ENCODE measurements at places on chromosomes 3 and 15.

DNA sequence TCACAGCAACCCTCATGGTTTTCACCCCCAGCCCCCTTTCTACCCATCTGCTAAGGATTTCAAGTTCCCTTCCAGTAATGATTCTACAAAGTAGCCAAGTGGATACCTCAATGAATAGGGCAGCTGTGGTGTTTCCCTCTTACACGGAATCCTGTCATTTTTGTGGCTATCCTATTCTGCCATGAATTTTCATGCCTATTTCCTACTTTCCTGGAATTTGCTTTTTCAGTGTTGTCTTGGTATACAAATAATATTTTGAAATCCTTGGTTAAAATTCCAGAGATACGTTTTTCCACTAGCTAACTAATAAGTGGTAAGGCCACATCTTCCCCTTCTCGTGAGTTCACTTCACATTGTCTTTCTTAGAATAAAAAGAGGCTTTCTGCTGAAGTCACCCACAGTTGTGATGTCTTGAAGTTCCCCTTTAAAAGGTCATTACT lies 7.5 kb downstream of the ADPRH start:
- no peak for DNase-seq

GRCh38 chr3:134317106-134317947 lies 56.9 kb downstream of the AMOTL2 start:
- no peak for DNase-seq

DNA sequence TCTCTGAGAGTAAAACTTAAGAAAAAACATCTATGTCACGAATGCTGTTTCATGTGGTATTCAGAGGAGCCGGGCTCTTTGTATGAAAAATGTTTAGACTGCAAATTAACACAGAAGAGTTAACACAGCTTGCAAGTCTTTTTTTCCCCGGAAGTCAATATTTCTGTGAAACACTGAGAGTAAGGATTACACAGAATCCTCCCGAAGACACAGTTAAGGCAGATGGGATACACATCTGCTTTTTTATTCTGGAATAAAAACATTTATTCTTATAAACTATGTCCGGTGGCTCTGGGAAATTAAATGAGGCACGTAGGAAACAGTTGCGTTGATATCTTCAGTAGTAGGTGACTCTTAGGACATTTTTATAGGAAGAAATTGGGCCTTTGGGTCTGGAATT lies 180.6 kb downstream of the PTPRG start:
- no peak for DNase-seq

DNA sequence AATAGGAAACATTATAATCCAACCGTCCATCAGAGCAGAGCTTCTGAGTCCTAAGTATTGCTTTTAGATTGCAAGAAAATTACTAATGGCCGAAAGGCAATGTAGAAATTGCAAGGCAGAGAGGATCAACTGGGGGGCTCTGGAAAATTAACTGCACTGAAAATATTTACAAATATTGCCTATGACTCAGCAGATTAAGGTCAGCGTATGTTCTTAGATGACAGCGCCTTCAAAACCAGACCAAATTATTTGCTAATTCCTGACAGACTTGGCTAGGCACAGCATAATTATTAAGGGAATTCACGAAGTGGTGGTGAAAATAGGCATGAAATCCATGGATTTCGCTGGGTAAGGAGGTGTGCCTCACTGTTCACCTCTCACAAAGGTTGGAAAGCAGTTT lies 947.7 kb downstream of the TUSC7 start:
- no peak for DNase-seq

DNA sequence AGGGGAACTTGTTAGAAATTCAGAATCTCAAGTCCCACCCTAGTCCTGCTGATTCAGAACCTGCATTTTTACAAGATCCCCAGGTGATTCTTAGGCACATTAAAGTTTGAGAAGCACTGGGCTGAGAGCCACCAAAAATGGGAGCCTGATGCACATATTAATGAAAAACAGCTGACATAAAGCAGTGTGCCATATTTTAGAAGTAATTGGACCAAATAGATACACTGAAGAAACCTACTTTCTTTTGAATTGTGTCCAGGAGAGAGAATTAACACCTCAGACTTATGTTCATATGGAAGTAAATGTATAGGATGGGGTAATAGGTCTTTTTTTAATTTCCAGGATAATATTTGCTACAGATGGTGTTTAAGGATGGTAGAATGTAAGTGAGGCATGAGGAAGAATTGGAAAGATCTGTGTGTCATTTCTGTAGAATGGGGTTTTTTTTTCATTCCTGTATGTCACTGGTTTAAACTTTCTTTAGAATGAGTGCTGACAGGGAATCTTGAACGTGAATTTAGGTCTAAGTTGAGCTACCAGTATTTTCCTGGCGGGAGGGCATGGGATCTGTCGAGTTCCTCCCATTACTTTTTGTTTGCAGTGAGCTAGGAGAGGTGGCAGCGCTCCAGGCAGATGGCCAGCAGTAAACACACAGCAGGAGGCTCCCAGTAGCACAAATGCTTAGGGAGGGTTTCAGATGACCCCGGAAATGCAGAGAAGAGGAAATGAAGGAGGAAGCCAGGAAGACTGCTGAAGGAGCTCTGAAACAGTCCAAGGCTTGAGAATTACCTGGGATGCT lies 185.6 kb downstream of the PLCL2 start:
- no peak for DNase-seq

- no peak for DNase-seq
Observed at GRCh38 chr15:56322444-56322843, 42.8 kb upstream of the TEX9 start.

DNA sequence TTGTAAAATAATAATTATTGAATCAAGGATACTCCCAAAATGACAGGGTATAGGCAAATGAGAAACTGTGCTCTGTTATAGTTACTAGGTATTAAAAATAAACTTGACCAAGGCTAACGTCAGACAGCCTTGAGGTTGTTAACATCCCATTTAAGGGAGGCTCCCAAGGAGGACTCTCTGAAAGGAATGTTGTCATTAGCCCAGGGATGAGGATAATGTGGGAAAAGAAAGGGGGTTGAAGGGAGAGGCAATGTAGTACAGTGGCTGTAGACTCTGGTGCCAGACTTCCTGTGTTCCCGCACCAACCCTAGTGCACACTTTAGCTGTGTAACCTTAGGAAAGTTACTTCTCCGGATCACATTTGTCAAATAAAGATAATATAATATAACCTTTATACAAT lies 47.0 kb upstream of the RARB start:
- no peak for DNase-seq

DNA sequence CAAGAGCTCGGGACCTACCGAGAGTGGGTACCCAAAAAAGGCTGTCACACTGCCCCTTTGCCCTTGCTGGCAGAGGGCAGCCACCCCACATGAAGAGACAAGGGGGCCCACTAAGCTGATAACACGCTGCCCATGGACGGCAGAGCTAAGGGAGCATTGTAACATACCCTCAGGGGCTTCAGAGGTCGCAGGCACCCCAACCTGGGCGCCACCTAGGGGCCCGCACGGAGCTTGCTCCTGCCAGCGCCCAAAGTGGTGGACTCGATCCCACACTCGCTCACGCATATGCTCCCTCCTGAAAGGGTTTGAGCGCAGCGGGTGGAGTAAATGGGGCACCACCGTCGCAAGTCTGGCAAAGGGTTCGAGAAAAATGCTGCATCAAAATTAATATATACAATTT lies 975.4 kb downstream of the ZPLD1 start:
- no peak for DNase-seq

GRCh38 chr3:125207949-125208568 lies 4.5 kb downstream of the SLC12A8 start:
- no peak for DNase-seq

DNA sequence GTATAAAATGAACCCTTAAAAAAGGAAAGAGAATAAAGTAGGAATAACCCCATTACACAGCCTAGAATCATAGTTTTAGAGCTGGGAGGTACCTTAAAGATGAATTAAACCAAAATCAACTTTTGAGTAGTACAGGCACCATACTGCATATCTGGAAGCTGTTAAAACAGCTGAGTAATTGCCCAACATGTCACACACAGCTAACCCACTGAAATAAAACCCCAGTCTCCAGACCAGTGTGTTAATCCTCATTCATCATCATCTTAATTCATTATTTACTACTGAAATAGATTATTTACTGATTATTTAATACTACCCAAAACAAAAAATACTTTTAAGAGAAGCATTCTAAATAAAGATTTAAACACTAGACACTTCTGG lies 52.8 kb downstream of the GPR160 start:
- no peak for DNase-seq

GRCh38 chr3:197595470-197596185 lies 39.9 kb upstream of the BDH1 start:
- no peak for DNase-seq

DNA sequence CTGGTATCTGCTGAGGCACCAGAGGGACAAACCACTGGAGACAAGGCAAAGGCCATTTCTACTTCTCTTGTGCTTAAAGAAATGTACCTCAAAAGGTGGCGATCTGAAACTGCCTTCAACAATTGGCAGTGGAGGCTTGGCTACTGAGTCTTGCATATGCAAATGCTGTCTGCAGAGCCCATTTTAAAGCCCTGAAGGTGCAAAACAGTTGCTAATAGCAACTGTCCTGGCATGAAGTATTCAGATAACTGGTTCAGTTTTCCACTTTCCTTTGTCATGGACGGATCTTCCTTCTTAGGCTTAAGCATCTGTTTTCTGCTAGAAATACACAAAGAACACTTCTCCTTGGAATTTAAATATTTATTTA lies 71.4 kb upstream of the PSMD6 start:
- DNase-seq, result no peak

GRCh38 chr3:41518626-41519025 lies 319.3 kb downstream of the CTNNB1 start:
- no peak for DNase-seq

DNA sequence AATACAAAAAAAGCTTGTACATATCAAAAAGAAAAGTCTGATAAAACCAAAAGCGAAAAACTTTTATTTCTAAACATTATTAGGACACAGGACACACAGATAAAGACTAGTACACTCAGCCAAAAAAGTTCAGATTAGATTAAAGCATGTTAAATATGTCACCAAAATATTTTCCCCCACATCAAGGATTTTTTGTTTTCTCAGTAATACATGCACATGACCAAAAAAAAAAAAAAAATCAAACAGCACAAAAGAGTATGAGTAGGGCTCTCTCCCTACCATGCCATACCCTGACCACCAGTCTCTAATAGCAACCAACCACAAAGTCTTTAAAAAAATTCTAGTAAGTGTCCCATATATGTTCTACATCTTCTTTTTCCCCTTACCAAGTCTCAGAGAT lies 77.4 kb downstream of the LRRFIP2 start:
- no peak for DNase-seq

DNA sequence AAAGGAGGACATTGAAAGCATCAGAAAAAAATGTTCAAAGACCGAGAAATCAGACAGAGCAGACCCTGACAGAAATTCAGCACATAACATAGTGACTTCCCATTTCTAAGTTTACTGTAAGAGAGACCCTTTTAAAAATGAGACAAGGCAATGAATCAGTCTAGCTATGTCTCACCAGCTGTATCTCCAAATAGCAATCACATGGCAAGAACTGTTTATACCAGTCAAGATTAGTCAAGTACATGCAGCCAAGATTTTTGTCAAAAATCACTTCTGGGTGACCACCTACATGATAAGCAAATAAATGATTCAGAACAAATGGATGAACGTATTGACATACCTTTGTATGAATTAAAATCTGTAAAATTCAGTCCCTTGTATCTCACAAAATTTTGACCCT lies 138.0 kb downstream of the DTWD1 start:
- DNase-seq, result no peak

DNA sequence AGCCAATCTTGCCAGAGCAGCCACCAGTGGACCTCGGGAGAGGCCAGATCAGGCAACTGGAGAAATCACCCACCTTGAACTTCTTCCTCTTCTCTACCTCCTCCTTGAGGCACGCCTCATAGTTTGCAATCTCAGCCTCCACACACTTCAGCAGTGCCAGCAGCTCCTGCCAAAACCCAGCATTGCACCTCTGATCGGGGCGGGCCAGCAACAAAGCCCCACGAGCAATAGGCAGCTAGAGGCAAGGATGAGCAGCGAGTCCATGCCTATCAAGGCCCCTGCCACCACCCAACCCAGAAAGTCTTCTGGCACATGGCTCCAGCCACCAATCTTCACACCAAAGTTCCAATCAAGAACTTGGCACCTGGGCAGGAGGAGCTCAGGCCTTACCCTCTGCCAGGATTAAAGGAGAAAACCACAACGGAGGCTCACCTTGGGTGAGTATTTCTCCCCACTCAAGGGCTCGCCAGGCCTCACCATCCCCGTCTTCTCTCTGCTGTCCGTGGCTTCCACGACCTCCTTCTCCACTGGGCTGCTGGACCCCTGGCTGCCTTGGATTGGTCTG lies 42.1 kb downstream of the SEMA3G start:
- no peak for DNase-seq

DNA sequence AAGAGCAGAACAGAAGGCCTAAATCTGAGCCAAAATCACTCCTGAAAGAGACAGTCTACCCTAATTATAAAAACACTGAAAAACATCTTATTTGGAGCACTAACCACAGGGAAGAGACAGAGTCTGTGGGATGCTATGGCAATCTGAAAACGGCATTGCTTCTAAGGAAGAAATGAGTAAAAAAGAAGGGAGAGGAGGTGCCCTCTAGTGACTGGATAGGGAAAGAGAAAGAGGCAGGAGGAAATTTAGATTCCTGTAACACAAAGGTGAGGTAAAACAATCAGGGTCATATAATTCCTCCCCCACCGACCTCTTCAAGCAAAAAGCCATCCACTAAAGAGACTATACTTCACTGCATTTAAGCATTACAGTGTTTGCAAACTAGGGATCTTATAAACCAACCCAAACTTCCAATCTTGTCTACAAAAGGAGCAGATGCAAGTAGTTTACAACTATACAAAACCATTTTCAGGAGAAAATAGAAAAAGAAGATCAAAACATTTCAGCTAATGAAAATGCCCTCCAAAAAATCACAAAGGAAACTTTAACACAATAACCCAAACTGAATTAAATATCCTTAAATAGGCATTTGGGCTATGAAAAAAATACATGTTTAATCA lies 32.6 kb downstream of the HACD2 start:
- no peak for DNase-seq

DNA sequence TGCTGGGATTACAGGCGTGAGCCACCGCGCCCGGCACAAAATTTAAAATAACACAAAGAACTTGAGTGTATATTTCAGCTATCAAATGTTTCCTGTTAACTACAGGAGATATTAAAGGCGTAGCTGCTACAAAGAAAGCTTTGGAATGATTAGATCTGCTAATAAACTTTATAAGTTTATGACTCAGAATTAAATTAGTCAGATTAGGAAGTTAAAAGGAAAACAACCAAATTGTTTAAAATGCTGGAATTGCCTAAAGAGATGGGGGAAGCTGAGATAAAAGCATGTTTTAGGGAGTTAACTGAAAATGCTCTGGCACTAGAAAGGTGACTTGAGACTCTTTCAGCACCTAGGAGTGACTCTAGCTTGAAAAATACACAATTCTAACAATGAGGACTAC lies 58.9 kb downstream of the COL8A1 start:
- DNase-seq, result no peak

- DNase-seq, result no peak
Observed at GRCh38 chr3:117170094-117170493, 460.5 kb downstream of the TUSC7 start.

DNA sequence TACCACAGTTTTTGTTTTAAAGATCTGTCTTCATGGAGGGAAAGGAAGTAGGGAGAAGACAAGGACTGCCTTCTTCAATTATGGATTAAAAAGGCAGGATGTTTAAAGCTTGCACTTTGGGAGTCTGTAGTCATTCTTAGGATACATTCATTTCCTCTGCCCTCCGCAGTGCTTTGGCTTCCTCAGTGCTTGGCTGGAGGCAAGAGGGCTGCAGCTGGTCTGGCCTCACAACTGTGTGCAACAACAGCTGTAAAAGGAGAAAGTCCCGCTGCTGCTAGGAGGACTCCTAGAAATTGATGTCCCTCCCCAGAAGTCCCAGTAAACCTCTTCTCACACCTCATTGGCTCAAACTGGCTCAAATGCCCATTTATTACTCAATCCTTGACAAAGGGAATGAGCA lies 54.4 kb upstream of the PPP2R3A start:
- DNase-seq, result no peak
